ENCODE measurements at places on chromosomes 12 and 14.

DNA sequence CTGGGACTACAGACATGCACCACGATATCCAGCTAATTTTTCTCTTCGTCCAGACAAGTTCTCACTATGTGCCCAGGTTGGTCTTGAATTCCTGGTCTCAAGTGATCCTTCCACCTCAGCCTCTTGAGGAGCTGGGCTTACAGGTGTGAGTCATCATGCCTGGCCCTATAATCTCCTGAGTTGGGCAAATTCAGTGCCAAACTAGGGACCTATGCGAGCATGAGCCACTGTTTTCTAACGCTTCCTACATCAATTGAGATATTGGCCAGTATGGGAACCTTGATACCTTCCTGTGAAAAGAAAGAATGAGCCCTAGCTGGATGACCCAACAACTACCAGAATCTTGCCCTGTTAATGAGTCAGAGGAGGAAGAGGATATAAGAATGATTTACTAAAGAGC lies 585.2 kb downstream of the C12orf50 start:
- no peak for DNase-seq

GRCh38 chr12:92675092-92675865 lies 27.5 kb upstream of the PLEKHG7 start:
- DNase-seq = no peak

DNA sequence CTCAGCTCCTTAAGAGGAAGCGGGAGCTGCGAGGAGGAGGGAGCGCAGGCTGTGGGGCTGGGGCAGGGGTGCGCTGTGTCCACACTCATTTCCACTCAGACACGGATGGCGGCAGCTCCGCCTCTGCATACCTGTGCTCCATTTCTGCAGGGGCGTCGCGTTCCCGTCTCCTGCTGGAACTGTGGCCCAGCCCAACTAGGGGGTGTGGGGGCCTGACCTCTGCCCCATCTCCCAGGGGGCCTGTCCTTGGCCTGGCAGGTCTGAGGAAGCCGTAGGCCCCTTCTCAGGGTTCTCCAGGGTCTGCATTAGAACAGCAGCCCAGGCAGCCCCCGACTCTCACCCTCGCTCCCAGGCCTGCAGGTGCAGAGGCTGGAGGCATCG lies 31.2 kb downstream of the FBRSL1 start:
- no peak for DNase-seq

DNA sequence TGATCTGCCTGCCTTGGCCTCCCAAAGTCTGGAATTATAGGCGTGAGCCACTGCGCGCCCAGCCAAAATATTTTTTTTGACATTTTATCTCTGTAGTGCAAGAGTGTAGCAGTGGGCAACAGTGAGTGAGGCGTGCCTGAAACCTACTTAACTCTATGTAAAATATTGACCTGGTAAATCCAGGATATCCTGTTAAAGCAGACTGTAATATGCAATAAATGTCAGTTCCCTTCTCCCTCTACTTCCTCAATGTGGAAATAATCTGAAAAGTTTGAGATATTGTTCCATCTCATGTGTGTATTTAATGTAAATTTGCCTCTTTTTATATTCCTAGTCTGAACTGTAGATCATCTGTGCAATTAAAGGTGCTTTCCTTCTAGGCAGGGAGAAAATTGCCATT lies 9.5 kb upstream of the CDK17 start:
- no peak for DNase-seq

DNA sequence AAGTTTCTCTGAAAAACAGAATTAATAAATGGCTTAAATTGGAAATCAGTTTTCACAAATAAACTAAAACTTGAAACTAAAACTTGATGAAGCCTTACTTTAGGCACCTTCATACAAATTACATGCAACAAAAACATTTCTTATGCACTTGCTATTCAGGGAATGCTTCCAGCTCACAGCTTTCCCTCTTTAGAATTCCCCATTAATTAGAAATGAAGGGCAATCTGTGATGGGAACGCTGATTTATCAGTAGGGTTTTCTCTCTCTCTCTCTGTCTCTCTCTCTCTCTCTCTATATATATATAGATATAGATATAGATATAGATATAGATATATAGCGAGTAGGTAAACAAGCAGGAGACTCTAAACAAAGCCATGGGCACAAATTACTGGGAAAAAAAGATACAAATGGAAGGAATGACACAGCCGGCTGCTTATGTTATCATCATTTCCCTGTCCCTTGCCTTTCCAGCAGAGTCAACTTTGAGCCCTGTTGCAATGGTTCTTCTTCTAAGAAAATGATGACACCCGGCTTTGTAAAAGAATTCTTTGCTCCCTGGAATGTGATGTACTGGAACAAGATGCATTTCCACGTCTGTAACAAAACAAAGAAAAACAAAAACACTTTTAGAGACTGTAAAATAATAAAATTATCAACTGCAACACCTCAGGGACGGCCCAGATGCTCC lies 1121.6 kb upstream of the TMEM132C start:
- DNase-seq = no peak

DNA sequence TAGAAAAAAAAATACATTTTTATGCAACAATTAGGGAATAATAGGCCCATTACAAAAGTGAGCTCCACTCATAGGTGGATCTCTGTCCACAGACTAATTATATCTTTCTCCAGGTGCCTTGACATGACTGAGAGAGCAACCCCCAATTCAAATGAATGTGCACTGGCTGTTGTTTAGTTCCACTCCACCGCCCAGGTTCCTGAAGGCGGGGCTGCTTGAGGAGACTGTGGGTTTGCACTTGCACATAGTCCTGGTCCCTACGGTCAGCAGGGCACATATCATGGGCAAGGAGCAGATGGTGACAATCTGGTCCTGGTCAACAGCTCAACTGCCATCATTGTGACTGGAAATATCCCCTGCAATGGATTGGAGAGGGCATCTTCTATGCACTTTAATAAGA lies 195.6 kb upstream of the PWP1 start:
- no peak for DNase-seq

GRCh38 chr12:131494741-131495524 lies 216.0 kb upstream of the SFSWAP start:
- DNase-seq = no peak

DNA sequence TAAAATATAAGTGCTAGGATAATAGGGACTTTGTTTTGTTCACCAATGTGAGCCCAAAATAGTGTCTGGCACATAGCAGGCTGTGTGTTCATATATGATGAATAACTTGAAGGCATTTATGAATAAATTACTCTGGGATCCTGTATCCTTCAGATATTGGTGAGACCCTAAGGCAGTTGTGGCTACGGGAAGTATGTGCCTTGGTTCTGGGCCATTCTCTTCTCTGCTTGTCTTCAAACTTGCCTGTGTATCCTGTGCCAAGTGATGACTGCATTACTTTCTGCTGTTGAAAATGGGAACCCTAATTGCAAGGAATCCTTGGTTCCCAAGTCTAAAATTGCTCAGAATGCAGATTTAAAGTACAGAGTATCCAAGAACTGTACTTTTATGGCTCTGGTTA lies 67.6 kb upstream of the KTN1 start:
- DNase-seq = no peak

DNA sequence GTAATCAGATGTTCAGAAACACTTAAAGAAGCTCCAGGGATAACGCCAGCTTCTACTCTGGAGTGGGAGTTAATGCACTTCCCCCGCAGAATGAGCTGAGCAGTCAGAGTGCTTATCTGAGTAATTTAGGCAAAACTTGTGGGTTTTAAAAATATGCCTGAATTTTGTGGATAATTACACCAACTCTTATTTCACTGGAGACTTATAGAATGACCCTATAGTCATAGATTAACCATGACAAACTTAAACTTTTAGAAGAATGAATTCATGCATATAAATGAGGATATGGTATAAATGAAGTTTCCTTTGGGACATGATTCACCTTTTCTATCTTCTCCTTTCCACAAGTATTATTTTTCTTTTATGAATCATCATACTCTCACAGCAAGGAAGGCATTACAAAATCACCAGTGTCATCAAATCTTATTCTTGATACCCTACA lies 241.1 kb upstream of the FBXO33 start:
- DNase-seq = no peak

GRCh38 chr14:105469456-105470349 lies 4.9 kb upstream of the CRIP2 start:
- no peak for DNase-seq

- DNase-seq = no peak
These were observed 466.0 kb upstream of the RGS6 start for GRCh38 chr14:71466251-71466650.

Data from T-helper 17 cell (primary cell).